ENCODE measurements at places on chromosomes 4 and X.

DNA sequence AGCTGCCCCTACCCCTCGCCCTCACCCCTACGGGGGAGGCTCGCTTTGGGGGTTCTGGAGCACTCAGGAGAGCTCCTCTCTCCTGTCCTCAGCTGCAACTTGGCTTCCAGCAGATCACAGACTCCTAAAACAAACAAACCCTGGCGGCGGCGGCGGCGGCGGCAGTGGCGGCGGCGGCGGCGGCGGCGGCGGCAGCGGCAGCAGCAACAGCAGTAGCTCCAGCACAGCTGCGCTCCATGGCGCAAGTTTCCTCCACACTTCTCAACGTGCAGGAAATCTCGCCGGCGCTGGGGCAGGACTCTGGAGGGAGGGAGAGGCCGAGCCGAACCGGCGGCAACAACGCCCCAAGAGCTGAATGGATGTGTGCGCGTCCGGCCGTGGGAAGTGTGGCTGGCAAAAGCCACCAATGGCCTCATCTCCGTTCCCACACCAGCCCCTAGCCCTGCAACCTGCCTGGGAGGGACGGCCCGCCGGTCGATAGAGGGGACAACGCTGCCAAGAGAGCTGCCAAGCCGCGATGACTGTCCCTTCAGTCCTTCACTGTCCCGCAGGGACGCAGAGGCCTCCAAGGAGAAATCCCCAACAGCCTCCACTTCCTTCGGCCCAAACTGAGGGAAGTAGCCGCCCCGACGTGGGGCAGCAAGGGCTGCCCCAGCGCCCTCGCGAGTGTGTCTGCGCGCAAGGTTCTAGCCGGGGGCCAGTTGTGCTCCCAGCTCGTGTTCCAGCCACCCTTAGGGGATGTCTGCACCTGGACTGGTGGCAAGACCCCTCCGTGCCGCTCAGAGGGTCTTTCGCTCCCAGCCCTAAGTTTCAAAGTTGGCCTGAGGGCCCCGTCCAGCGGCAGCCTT, 775 bp downstream of the SHROOM4 start:
- no peak for DNase-seq

DNA sequence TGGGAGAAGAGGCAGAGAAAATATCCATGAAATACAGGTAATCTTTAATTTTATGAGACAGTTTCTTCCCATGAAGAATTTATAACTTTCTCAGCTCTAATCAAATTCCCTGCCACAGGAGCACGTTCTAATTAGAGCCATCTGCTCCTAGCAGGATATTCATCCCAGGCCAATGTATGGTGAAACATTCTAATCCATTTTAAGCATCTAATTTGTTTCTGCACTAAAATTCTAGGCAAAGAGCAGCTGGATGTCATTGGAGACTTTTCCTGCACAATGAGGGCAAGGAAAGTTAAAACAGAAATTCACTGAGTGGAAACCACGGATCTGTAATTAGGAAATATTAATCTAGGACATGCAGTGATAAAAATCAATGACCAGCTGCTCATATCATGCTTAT, 107.7 kb upstream of the ZFP42 start:
- no peak for DNase-seq

DNA sequence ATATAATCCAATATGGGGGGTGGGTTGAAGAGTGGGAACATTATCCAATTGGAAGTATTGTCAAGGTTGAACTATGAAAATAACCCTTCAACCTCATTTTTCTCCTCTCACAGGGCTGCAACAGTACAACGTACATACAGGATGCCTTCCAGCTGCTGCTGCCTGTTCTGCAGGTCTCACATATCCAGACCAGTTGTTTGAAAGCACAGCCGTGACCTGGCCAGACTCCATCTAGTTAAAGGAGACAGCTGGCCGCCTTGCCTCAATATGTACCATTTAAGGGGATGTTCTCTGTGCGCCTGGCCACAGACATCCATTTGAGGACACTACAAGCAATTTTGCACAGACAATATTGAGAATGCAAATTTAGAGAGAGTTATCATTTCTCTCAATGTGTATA, 75.7 kb downstream of the FAM114A1 start:
- DNase-seq: no peak

- DNase-seq: no peak
Measured at GRCh38 chr4:86947501-86948120, 12.8 kb downstream of the AFF1 start.

- DNase-seq: no peak
Measured at GRCh38 chr4:74590476-74590875, 145.5 kb downstream of the AREG start.

DNA sequence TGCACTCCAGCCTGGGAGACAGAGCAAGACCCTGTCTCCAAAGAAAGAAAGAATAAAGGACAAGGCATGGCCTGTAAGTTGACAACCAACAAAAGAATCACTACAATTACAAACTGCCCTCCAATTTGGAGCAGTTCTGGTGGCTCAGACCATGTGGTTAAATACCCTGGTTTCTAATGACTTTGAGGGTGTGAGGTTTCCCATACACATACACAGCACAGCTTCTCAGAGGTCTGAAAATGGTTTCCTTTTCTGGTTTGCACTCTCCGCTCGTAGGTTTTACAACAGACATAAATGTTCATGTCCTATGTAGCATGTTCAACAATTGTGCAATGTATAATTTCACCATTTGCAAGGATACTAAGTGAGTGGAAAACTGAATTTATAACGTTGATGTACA, 34.2 kb upstream of the MXRA5 start:
- DNase-seq: no peak

Data from Ammon's horn (tissue), 1 donor.